GM04503 (cell line): ENCODE measurements at places on chromosomes 13 and 19.

GRCh38 chr13:79003989-79004898 is 345.3 kb upstream of the OBI1 start:
- DNase-seq = no peak

DNA sequence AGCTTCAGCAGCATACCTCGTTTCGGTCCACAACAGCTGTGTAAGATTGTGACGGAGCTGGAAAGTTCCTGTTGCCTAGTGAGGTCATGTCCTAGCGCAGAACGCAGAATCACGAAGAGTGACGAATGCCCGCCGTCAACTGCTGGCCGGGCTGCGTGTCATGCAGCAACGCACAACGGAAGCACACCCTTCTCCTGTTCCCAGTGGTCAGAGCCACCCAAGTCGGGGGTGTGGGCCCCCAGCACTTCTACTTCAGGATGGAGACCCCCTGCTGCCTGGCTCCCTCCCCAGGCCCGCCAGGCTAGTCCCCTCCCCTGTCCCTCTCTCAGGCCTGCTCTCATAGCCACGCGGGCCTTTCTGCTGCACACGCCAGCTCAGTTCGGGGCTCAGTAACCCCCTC is 25.9 kb downstream of the C2CD4C start:
- DNase-seq = no peak

DNA sequence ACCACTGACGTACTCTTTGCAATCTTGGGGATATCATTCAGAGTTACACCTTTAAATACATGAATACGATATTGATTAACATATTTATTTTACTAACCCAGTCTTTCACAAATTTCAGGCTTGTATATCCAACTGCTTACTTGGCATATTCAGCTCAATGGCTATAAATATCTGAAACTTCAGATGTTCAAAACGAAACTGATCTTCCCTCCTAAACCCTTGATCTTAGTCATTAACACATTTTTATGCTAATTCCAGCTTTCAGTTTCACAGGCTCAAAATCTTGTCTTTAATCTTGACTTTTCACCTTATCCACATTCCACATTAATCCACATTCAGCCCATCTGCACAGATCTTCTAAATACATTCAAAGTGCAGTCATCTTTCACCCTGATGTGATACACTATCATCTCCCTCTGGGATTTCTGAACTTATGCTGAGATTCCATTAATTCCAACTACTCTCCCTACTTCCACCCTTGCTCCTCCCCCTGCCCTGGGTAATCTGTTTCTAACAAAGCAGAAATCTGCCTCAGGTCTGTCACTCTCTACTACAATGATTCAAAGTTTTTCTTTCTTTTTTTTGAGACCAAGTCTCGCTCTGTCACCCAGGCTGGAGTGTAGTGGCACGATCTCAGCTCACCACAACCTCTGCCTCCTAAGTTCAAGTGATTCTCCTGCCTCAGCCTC is 387.2 kb downstream of the GPC5 start:
- no peak for DNase-seq

DNA sequence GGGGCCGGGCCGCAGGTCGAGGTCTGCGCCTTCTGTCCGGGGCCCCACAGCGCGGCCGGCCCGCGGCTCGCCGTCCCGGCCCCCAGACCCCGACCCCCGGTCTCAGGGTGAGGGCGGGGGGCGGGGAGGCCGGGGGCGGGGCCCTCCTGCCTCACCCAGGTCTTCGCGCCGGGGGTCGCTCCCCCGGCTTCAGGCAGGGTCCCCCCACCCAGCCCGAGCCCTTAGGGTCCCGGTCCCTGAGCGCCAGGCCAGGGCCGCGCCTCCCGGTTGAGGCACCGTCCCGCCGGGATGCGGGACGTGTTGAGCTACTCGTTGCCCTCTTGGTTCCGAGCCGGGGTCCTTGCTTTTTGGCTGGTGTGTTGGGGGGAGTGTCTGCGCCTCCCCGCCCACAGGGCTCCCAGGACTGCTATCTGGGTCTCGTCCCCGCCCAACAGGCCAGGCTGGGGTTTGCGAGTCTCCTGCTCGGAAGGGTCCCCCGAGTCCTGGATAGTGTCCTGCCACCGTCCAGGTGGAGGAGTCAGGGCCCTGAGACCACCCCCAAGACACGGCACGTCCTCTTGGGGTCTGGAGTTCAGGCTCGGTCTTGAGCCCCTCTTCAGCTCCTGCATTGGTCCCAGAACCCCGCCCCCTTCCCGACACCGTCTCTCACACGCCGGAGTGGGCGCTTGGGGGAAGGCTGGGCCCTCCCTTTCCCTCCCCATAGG is 452 bp downstream of the PIAS4 start:
- no peak for DNase-seq

- DNase-seq = no peak
Measured at GRCh38 chr19:19296953-19297689, 23.2 kb downstream of the SUGP1 start.

GRCh38 chr13:58056426-58056825 is 424.9 kb downstream of the PCDH17 start:
- no peak for DNase-seq

GRCh38 chr13:40228496-40228895 is 437.9 kb downstream of the FOXO1 start:
- DNase-seq = no peak

GRCh38 chr13:95355494-95355893 is 54.2 kb upstream of the ABCC4 start:
- DNase-seq = no peak

- DNase-seq = no peak
Measured at GRCh38 chr19:45598267-45599001, 3.6 kb downstream of the GPR4 start.

GRCh38 chr19:7132054-7132453 is 62.6 kb downstream of the ZNF557 start:
- DNase-seq = no peak

DNA sequence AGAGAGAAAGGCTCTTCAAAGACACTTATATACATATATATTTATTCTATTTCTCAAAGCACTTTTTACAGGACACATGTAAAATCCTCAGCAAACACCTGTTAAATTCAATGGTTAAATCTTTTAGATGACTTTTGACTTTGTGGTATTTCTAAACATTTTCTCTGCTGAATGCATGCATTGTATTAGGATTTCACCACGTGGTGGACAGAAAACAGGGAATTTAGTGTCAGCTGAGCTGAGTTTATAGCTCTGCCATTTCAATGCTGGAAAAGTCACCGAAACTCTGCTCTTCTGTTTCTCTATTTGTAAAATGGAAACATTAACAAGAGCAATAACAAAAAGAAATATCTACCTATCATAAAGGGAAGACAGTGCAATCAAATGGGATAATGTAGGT is 375.6 kb downstream of the ENOX1 start:
- DNase-seq = no peak

GRCh38 chr19:6616011-6616410 is 25.1 kb upstream of the CD70 start:
- DNase-seq = no peak

GRCh38 chr13:109384491-109385241 is 401.7 kb downstream of the IRS2 start:
- DNase-seq = peak; percentile 82

- DNase-seq = no peak
Measured at GRCh38 chr19:47507924-47508553, 6.8 kb downstream of the NAPA start.

DNA sequence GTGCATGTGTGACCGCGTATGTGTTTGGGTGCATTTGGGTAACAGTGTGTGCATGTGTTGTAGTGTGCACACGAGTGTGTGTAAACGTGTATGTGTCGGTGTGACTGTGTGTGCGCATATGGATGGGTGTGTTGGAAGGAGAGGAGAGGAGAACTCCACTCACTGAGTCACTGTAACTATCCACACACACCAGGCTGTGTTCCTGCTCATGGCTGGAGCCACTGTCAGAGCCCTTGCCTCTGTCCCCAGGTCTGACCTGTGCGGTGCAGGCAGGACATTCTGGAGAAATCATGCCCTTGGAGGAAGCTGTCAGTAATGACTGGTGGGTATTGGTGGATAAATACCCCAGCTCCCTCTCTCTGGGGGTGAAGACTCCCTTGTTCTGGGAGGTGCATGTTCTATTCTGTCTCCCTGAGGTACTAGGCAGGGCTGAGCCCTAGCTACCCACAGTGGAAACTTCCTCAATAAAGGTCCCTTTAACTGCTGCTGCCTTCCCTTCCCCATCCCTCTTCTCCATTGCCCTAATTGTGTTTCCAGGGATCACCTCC is 48.4 kb downstream of the CYP4F22 start:
- DNase-seq = no peak

- no peak for DNase-seq
Measured at GRCh38 chr19:38515896-38516295, 82.4 kb downstream of the RYR1 start.

DNA sequence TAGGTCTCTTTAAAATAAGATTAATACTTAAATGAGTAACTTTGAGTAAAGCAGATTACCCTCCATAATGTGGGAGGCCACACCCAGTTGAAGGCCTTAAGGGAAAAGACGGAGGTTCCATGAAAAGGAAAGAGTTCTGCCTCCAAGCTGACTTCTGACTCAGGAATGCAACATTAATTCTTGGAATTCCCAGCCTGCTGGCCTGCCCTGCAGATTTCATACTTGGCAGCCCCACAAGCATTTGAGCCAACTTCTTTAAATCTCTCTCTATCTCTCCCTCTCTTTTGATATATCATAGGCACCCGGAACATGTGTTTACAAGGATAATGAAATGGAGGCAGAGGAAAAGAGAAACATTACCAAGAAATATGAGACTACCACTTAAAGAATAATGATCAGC is 902.3 kb upstream of the MIR17HG start:
- peak; percentile 85 for DNase-seq

DNA sequence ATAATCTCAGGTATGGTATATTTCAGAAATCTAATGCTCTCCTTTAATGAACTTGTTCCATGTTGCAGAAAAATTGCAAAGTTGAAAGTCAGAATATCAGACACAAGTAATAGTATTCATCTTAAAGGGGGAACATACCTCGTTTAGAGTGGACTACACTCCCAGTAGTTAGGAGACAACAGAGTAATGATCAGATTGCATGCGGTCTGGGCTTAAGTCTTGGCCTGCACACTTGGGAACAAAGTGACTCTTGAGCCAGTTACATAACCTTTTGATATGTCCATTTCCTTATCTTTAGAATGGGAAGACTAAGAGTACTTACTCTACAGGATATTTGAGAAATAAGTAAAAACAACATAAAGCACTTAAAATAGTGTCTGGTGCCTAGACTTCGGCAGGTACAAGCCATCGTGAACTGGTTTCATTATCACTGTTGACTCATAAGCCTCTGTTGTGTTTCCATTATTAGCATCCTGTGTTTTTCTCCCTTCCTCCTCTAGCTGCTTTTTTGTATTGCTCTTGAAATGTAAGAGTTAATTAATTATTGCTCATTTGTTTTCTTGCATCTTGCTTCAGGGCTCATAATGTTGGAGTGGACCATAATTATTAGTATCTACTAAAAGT is 53.0 kb downstream of the DPY19L3 start:
- no peak for DNase-seq

DNA sequence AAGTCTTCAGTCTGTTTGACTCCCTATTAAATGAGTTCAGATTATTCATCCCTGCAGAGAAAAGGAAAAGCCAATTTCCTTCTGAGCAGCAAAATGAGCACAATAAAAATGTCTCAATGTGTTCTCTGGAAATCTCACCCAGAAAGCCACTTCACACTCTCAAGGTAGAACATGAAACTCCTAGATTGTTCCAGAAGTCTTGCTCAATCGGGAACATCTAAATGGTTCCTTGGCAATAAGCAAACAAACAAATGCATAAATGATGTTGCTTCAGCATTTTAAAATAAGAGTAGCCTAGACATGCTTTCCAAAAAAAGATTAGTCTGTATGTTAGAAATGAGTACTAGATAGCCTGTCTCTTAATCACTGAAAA is 59.7 kb upstream of the TNFRSF19 start:
- DNase-seq = peak; percentile 58

- DNase-seq = no peak
Measured at GRCh38 chr19:6891761-6892385, 4.5 kb downstream of the ADGRE1 start.

- no peak for DNase-seq
Measured at GRCh38 chr19:11092181-11092538, 2.9 kb downstream of the LDLR start.

- no peak for DNase-seq
Measured at GRCh38 chr13:66809485-66809884, 420.7 kb downstream of the PCDH9 start.

- DNase-seq = no peak
Measured at GRCh38 chr13:59607780-59608233, 555.9 kb downstream of the DIAPH3 start.

DNA sequence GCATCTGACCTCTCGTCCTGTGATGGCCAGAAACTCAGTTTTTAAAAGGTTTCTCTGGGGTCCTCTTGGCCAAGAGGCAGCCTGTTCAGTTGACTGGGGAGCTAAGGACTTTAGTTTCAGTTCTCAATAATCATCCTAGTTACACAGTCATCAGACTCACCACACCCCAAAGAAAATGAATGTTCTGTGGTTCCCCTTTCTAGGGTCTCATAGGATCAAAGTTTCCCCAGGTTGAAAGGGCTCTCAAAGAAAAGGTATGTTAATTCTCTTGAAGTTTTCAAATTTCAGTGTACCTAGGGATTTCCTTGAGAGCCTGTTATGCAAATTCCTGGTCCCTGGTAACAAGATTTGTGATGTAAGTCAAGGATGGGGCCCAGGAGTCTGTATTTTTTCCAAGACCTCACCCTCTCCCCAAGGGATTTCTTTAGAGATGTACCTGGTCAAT is 94.9 kb downstream of the FAM216B start:
- no peak for DNase-seq

- DNase-seq = no peak
Measured at GRCh38 chr13:89791971-89792630, 1555.4 kb upstream of the MIR17HG start.

DNA sequence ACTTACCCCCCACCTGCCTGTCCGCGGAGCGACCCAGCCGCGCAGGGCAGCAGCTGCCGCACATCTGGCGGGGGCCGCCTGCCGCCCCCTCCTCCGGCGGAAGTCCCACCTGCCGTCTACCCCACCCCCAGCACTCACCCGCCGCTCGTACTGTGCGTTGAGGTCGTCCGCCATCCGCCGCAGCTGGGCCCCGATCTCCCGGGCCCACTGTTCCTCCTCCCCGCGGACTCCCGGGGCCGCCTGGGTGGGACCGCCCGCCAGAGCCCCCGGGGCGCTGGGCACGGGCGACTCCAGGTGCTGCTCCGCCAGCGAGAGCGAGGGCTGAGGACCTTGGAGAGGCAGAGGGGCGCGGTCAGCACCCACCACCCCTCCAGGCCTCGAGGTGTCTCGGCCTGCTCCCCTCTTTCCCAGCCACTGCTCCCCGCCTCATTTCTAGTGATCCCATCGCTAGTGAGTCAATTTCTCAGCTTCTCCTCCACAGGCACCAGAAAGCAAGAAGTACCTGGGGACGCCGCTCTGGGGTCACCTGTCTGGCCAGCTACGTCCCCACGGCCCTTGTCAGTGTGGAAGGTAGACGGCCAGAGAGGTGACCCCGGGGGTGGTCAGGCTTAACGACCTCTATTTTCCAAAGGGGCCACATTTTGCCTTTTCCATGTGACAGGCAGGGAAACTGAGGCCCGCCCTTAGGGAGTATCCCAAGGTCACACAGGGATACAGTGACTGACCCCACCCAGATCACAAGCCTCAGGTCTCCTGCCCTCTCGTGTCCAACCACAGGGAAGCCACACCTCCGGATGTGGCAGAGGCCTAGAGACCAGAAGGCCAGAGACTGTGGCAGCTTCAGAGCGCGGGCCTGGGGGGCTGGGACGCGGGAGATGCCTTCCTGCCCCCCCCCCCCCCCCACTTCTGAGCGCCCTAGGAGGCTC is 4.3 kb downstream of the BBC3 start:
- no peak for DNase-seq

- no peak for DNase-seq
Measured at GRCh38 chr13:80336776-80337287, 4.1 kb downstream of the SPRY2 start.

- DNase-seq = no peak
Measured at GRCh38 chr13:44219577-44220548, 153.8 kb upstream of the SERP2 start.
